ENCODE measurements at places on chromosomes 2 and 18.

DNA sequence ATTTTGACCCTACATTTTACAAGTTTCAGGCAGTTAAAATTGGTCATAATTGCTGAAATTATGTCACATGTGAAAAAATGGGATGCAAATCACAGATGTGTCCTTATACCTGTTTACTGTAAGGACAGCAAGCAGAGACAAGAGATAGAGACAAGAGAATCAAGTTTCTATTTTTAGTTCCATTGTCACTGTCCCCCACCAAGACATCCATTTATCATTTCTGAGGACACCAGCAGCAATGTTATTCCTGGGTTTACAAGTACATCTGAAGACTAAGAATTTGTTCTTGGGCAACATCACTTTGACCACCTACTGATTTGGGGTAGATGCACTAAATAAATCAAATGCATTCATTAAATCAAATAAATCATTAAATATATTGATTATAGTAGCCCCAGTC lies 1111.7 kb downstream of the DPP10 start:
- no peak for DNase-seq

DNA sequence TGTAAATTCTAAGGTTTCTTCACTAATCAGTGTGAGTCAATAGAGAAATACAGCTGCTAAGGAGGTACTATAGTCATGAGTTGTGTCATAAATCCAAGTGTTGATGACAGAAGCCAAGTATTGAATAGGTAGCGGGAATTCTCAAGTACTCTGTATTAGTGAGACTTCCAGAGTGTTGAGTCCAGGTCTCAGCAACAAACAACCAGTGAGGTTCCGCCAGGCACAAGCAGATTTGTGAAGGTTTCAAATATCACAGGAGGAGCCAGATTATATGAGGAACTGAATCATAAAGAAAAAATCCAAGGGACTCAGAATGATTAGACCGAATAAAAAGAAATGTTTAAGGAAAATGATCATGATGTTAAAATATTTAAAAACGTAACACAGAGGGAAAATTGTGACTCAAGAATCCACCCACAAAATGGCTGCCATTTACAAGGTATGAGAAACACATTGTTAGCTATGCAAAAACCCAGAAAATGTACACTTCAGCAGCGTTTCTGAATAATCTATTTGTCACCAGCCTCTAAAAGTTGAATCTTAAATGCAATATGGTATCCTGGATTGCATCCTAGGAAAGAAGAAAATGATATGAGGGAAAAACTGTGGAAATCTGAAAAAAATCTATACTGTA lies 27.3 kb upstream of the EVA1A start:
- DNase-seq: no peak

DNA sequence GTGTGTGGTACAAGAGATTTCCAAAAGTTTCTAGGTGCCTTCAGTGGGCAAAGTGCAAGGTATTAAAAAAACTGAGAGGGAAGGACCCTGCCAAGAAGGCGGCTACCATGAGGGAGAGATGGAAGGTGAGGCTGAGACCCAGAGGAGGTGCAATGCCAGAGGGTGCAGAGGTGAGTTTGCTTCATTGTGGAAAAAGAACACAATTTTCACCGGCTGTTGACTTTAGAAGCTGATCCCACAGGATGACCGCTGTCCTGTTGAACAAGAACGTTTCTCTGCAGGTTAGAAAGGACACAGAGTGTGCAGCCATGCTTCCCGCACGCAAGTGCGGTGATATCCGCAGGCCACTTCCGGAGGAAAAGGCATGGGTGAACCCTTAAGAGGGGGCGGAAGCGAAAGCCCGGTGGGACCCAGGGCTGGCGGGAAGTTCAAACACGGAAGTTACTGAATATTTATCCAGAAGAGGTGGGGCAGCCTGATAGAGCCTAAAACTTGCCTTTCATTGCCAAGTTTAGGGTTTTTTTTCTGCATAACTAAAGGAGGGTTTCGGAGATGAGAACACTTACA lies 16.6 kb downstream of the SP110 start:
- no peak for DNase-seq

DNA sequence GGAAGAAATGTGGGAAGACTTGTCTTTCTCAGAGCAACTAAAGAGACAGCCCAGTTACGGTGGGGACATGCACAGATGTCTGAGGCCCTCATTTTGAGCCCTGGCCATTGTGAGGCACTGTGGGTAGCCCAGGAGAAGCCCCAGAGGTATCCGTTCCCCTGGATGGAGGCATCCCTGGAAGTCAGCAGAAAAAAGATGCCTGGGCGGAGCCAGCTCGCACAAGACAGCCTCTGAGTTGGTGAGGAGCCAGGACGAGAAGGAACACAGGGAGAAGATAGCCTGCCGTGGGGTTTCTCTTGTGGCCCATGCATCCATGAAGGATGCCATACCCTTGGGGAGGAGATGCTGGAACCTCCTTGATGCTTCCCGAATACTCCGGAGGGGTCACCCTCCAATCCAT lies 56.9 kb upstream of the SEMA4C start:
- no peak for DNase-seq

All from breast epithelium (tissue), 4 donors.